ENCODE measurements at places on chromosomes 4 and X. TPM values are rescaled to one million over a fixed set of nuclear protein-coding genes. Genes with fewer than 3 reads are reported as not detected.

- no peak for DNase-seq
These were observed 148.5 kb downstream of the MAGEC1 start for GRCh38 chrX:142052238-142052637.

The CT83 gene
- total RNA-seq: not detected

DNA sequence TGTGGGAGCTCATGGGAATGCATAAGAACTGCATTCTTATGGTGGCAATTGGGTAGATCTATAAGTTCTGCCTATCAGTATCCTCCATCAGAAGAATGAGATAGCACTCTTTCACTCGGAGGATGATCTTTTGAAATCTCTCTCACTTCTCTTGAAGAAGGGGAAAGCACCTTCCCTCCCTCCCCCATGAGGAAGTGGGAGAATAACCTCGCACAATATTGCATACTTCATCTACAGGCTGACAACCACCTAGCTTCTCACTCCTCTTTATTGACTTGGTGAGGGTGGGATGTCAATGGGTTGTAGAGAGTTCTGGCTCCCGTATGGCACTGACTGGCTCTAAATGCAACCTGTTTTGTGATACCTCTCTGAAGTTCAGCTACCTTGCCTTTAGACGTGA, 146.7 kb upstream of the SPOCK3 start:
- DNase-seq: no peak

DNA sequence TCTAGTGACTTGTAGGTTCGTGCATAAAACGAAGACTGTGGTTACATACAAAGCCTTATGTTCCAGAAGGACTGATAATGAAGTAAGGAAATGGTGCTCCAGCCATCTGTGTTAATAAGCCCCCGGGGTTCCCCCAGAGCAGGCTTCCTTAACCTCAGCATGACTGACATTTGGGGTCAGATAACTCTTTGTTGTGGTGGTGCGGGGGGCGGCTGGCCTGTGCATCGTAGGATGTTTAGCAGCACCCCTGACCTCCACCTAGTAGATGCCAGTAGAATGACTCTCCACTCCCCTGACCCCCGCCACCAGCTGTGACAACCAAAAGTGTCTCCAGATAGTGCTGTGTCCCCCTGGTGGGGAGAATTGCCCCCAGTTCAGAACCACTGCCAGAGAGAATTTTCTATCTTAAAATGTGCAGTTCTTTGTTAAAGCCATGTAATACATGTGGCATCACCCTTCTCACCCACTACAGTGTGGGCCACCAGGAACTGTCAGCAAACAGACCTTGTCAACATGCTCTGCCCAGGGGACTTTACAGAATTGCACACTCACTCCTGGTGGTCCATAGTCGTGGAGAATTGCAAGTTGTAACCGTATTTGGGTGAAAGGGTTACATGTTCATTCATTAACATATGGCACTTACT, 7.5 kb downstream of the SH3KBP1 start:
- no peak for DNase-seq

DNA sequence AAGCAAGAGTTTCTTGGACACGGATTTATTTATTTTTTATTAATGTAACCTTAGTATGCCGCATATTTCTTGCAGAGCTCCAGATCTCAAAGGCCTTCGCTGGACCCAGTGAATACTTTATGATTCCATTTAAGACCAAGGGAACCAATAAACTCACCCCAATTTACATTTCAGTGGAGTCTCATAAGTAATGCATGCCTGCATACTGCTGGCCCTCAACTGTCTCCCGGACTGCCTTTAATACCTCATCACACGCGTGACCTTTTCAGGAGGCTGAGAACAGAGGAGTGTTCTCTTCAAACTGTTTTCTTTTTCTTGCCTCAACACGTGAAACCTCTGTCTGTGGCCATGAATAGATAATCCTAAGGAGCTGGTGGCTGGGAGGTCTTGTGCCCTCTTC, 240.9 kb downstream of the STIM2 start:
- no peak for DNase-seq

The ARHGEF6 gene
- total RNA-seq: 1.9 TPM

DNA sequence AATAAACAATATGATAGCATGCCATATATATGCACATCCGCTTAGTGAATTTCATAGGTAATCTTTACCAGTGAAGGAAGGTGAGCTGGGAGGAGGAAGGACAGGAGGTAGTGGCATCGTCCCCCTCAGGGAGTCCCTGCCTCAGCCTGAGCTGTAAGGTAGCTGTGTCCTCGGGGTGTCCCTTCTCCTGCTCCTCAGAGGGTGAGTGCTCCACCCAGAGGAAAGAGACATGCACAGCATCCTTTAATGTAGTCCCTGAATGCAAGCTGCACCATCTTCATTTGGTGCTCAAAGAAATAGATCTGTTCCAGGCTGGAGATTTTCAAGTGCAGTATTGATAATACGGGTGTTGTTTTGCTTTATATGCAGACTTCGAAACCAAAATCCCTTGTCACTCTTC, 330.4 kb upstream of the SFRP2 start:
- no peak for DNase-seq

DNA sequence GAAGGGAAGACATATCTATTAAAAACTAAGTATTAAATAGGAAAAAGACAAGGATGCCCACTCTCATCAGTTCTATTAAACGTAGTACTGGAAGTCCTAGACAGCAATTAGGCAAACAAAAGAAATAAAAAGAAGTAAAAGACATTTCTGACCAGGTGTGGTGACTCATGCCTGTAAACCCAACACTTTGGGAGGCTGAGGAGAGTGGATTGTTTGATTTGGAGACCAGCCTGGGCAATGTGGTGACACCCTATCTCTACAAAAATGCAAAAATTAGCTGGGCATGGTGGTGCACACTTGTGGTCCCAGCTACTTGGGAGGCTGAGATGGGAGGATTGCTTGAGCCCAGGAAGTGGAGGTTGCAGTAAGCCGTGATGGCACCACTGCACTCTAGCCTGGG, 1071.8 kb downstream of the FAT4 start:
- DNase-seq: no peak

The RHOH gene
- 0.74 TPM for total RNA-seq
